Urothelium cell line (cell line): ENCODE measurements at places on chromosomes 3 and 15.

DNA sequence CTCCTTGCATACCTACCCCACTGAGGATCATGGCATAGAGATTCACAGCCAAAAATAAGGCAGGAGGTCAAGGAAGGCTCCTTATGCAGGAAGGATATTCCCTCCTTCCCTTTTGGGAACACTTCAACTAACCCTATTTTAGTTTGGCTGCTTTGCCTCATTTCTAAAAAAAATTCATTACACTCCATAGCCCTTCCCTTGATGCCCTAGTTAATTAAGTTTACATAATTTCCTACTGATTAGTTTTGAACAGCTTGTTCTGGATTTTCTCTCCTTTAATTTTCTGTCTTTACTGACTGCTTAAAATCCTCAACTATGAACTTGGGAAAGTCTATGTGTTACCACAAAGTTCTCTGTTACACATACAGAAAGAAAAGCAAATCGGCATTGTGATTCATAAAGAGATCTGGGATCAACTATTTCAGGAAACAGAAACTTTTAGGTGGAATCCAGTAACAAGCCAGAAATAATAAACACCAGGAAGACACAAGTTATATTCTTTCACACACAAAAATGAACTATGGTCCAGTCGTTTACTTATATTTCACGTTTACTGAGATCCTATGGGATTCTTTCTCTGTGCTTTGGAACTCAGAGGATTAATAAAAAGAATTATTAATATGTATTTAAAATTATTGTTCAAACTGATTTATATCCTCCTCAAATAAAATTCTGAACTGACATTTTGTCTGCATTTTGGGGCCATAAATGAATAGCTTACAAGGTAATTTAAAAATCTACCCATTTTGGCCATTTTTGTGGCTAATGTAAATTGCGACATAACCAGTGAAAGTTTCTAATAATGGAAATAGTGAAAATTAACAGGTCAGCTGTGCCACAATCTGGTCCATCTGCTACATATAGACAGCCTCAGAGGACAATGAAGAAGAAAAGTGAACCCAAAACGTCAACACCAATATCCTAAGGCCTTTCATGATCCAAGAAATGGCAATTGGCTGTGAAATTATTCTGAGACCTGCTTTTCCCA, 113.8 kb downstream of the FRMD5 start:
- DNase-seq = no peak

DNA sequence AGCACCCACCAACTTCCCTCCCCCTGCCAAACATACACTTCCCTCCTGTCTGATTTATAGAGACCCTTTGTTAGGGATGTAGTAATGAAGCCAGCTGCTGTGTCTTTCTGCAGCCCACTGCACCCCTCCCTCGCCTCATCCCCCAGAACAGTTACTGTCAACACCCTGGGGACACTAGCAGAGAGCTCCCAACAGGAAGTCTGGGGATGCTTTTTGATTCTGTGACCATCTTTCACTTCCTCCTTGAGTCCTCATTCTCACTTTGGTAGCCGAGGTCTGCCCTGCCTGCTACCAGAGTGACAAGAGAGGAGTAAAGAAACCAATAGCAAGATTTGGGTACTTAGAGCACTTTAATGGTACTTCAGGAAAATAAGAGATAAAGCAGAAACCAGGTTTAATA, 201.6 kb downstream of the SATB1 start:
- DNase-seq = no peak

GRCh38 chr3:178350763-178351162, 185.5 kb upstream of the KCNMB2 start:
- DNase-seq = no peak

DNA sequence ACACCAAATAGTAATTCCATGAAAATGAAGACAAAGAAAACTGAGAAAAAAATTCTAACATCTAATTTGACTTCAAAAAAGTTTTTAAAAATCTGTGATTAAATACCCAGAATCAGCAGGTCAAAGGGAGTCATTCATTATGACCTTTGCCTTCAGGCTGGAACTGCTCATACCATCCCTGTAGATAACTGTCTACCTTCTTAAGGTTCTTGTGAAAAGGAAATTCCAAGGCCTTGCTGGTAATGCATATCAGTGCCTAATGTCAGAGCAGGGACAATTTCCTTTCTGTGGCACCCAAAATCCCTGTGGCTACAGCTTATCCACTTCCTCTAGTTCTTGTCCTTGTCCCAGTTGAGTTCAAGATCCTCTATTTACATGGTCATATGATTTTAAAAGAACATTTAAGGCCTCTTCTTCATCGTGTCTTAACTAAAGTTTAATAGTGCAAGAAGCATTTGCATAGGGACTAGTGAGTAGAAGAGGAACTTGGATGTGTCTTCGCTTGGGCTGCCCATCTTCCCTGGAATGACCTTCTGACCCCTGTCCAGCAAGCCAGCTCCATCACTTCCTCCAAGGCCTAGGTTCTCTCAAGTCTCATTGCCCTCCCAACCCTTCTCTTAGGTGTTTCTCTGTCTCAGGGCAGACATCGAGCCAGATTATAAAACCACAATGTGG, 8.7 kb upstream of the PLCL2 start:
- DNase-seq = no peak

DNA sequence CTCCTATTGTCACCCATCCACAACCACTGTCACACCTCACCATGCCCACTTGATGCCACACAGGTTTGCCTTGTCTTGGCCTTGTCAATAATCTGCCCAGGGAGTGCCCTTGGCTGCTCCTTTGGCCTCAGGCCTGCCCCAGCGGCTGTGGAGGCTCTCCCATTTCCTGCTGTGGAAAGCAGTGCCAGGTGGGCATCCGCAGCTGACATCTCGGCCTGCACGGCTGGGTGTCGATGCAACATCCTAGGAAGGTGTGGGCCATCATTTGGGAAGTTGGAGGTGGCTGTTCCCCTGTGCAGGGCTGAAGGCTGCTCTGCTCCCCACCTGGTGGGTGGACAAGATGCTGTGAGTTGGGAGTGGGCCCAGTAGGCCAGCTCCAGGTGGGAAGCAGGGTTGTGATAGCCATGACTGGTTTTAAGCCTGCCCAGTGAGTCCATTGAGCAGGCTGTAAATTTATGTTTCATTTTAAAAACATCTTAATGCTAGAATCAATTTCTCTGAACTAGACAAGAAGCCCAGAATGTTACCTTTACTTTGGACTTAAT, 12.5 kb downstream of the DNAH1 start:
- no peak for DNase-seq

DNA sequence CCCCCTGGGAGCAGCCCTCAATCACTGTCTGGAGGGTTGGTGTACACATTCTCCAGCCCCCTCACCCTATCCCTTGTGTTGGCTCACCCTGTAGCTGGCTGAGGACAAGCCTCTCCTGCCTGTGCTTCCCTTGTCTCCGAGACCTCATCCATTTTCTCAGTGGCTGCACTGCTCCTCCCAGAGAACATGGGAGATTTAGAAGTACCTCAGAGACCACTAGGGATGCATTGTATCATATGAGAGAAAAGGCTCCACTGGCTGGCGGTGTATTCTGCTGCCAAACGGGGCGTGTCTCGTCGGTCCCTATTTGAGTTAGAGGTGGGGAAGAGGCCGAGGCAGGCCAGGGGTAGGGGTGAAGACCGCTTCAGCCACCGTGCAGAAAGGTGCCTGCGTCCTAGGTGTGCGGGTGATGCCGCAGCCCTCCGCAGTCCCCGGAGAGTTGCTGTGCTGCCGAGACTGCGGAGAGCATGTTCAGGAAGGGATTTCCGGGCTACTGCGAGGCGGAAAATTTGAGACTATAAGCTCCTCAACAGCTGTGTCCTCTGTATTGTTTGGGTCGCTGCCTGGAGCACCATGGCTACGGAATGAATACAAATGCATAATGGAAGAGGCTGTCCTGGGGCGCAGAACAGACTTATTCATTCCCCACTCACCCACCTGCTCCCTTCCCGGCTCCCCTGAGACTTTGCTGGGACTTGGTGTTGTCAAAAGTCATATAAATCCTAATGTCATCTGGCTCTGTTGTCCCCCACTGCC, 43.8 kb downstream of the SPSB4 start:
- DNase-seq = no peak

- DNase-seq = no peak
Measured at GRCh38 chr3:139530717-139531116, 8.8 kb downstream of the RBP1 start.
